ENCODE measurements at places on chromosomes 7 and 10.

DNA sequence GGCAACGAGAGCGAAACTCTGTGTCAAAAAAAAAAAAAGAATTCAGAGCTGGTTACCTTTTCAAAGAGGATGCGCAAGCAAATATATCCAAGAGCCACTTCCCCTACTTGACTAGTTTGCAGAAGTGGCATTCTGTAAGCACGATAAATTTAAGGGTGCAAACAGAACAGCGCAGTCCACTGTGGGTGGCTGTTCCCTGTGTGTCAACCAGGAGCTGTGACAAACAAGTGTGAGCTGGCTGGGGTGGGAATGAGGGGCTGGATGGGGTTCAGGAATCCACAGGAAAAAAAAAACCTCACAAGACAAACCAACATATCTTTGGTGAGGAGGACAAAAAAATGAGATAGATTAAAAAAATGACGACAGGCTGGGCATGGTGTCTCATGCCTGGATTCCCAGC is 15.9 kb downstream of the GUSB start:
- DNase-seq: peak; percentile 14

GRCh38 chr7:26650103-26650502 is 214.3 kb downstream of the SKAP2 start:
- no peak for DNase-seq

DNA sequence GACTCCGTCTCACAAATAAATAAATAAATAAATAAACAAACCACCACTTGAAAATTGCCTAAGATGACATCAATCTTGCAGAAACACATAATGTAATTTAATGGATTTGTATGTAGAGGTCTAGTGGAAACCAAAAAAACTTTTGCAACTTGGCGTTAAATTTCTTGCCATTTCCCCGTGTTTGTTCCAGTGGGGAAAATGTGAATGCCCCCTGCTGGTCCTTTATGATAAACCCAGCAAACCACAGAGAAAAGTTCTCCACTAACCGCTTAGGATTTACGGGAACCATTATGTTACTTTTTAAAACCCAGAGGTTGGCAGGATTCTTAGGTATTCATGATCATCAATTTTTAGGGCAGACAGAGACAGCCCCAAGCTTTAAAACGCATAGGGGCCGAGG is 32.5 kb downstream of the LAMB4 start:
- no peak for DNase-seq

DNA sequence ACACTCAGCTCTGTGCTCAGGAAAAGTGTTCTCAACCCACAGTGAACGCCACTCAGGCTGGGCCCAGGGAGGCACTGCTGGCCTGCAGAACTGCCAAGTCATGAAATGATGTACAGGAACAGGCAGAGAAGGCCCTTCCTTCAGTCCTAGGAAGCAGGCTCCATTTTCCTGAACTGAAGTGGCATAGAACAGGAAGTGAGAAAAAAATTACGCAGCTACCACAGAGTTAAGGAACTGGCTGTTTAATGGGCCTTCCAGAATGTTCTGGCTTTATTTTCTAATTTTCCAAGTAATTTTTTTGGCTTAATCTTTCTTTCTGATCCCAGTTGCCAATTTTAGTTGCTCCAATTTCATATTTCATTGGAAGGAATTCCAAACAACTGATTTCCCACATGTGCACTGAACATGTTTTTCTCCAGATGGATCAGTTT is 39.3 kb downstream of the LRRC18 start:
- DNase-seq: no peak

DNA sequence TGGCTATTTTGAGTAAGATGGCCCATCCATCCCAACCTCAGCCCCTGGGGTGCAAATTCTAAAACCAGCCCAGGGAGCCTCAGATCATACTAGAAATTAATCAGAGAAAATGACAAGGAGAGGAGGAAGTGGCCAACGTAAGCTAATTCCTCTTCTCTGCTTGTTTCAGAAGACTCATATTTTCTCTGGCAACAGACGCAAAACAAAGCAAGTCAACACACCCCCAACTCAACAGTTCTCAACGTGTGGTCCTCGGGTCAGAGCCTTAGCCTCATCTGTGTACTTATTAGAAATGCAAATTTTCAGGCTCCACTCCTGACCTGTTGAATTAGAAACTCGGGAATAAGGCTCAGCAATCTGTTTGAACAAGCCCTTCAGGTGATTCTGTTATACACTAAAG is 413.9 kb upstream of the AUTS2 start:
- no peak for DNase-seq

DNA sequence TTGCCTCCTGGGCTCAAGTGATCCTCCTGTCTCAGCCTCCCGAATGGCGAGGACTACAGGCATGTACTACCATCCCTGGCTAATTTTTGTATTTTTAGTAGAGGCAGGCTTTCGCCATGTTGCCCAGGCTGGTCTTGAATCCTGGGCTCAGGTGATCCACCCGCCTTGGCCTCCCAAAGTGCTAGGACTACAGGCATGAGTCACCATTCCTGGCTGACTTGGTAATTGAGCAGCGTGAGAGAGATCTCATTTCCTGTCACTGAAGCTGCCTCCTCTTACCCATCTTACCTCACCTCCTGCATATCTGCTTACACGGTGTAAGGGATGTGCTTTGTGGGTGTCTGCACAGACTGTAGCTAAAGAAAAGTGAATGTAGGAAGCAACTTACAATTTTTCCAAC is 9.7 kb downstream of the IFIT3 start:
- no peak for DNase-seq

GRCh38 chr7:97145068-97145467 is 27.6 kb downstream of the SDHAF3 start:
- DNase-seq: no peak
